ENCODE measurements at places on chromosomes 6 and 20.

DNA sequence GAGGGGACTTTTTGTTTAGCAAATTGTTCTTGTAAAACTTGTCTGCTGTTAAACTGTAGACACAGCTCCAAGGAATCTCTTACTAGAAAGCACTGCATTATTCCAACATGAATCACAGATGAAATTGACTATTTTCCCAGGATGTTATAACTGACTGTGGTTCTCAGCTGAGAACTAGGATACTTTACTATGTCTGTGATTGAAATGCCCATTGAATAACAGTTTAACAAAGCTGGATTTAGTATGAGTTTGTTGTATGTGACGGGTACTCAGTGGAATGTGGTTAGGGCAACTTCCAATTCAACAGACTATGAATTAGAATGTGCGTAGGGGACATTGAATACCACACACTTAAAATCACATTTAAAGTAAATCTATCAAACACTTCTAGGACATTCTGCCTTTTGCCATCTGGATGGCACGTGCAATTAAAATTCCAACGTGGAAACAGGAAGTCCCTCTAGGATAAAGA lies 193.4 kb upstream of the PREP start:
- no peak for DNase-seq

DNA sequence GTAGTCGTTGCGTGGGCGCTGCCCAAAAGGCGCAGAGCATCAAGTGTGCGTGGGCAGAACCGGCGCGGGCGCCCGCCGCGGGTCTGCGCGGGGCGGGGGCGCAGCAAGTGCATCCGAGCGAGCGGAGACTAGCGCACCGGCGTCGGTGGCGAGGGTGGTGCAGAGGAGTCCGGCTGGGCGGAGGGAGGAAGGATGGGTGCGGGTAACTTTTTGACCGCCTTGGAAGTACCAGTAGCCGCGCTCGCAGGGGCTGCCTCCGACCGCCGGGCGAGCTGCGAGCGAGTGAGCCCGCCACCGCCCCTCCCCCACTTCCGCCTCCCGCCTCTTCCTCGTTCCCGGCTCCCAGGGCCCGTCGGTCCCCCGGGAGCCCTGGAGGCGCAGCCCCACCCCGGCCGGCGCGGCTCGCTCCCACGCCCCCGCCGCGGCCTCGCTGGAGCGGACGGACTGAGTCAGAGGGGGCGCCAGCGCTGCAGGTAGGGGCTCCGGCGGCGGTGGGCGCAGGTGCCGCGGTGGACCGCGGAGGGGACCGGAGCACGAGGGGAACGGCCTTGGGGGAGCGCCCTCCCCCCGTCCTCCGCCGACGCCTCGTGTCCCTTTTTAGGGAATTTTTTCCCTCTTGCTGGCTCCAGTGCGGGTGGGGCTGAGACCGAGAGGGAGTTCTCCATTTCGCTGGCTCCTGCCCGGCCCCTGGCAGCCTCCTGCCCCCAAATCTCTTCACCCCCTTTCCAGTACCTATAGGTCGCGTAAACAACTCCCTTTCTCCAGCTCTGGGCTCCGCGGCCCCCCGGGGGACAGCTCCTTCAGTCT lies 1.6 kb upstream of the DBNDD2 start:
- DNase-seq: no peak

- no peak for DNase-seq
Observed at GRCh38 chr20:12409501-12409900, 491.8 kb downstream of the BTBD3 start.

DNA sequence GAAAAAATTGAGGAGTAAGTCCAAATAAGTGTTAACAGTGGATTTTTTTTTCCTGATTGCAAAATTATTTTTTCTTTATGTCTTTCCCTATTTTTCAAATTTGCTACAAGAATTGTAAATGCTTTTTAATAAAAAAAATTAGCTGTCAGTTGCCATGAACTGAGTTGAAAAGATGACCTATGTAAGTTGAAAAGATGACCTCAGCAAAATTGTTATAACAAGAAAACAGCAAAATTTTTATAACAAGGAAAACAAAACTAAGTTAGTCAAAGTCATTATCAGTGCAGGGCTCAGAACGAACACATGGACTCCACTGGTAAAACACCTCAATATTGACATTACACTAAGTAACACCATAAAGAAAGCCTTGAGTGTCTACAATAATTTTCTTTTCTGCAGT lies 207.0 kb upstream of the HDDC2 start:
- no peak for DNase-seq

GRCh38 chr6:1227600-1227934 lies 84.3 kb upstream of the FOXQ1 start:
- no peak for DNase-seq

DNA sequence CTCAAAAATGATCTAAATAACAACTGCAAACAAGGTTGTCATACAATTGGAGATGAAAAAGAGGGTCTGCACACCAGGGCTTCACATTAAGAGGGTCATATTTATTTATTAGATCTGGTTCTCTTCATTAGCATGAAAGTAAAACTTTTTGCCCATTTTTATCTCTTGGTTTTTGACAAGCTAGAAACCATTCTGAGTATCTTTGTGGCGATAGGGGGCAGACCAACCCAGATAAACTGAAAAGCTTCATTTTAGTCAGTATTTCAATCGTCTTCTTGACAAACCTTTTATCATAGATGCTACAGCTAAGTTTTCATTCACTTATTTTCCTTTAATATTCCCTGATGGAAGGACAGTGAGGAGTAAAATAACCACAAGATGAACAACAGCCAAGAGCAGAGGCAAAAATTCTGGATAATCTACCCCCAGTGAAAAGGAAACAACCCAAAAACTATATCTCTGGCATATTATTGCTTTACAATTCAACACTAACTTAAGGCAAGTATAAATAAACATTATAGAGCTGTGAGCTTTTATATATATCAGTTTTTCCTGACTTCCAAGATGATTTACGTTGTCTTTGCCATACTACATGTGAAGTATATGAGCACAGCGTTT lies 45.2 kb downstream of the THEMIS start:
- peak; percentile 22 for DNase-seq

DNA sequence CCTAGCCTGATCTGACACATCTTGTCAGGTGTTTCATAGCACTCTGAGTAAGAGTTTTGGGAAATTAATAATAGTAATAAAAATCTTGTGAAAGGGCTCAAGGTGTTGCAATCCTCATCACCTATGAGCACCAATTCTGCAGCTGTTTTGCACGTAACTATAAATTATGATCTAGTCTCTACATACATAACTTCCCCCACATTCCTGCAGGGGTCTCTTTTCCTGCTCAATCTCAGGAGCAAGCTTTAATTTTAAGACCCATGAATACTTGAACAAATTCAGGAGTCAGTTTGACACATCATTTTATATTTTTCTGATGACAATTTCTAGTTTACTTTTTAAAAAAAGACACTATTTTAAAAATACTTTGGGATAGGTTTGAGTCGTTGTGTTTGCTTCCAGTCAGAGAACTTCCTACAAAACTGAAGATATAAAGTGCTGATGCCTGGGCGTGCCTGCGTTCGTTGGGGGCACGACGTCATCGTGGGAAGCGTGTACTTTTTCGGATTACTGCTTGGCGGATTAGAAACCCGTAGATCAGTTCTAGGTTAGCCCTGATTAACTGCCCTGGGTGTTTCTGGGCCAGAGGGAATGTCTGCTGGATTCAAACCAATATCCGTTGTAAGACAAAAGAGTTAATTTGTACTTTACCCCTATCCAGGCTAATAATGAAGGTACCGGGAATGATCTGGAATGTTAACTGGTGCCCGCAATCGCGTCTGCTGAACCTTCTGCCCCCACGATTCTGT lies 1.0 kb upstream of the E2F3 start:
- peak; percentile 48 for DNase-seq

DNA sequence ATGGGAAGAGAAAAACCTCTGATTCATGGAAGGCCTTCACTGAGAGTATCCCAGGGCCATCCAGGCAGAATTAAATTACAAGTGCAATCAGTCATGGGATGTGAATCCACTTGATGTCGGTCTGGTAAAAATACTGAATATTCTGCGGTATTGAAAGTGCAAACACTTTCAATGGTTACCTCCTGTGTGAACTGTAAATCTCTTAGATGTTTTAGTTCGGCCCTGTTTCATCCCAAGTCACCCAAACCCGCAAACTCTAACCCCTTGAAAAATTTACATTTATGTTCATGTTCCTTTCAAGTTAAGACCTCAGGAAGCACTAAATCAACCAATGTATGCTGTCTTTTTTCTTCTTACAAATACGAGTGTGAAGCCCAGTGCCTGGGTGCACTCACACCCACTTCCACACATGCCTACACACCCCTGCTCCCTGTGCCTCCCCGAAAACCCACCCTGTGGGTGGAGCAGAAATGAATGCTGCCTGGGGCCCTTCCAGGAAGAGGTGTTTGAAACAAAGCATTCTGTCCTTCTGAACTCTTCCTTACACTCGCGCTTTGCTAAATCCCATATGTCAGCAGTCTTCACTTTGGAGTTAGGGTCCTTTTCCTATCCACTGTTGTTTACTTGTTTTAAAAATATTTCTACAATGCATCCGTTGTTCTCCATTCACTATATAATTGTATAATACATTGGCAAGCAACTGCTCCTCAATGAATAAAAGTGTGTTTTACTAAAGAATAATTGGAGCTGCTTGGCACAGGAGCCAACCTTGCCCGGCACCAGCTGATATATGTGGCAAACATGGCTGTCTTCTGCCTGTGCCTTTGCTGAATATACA lies 62.7 kb downstream of the FYN start:
- no peak for DNase-seq

GRCh38 chr6:170152989-170153388 lies 137.9 kb downstream of the DLL1 start:
- no peak for DNase-seq

- no peak for DNase-seq
Observed at GRCh38 chr6:46305236-46305635, 134.5 kb upstream of the ENPP5 start.

DNA sequence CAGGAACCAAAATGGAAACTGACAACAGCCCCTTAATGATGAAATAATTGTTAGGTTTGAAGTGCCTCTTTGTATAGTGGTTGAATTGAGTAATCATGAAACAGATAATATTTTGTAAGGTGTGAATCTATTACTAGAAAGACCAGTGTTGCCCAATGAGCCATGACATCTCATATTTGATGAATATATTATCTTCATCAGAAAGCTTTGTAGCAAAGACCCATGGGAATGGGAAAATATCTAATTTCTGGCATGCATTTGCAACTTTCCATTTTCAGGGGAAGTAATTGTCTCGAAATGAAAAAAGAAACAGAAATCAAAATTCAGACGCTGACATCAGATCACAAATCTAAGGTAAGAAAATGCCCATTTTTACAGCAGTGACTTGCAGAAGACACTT lies 57.3 kb upstream of the LAMP5 start:
- no peak for DNase-seq

DNA sequence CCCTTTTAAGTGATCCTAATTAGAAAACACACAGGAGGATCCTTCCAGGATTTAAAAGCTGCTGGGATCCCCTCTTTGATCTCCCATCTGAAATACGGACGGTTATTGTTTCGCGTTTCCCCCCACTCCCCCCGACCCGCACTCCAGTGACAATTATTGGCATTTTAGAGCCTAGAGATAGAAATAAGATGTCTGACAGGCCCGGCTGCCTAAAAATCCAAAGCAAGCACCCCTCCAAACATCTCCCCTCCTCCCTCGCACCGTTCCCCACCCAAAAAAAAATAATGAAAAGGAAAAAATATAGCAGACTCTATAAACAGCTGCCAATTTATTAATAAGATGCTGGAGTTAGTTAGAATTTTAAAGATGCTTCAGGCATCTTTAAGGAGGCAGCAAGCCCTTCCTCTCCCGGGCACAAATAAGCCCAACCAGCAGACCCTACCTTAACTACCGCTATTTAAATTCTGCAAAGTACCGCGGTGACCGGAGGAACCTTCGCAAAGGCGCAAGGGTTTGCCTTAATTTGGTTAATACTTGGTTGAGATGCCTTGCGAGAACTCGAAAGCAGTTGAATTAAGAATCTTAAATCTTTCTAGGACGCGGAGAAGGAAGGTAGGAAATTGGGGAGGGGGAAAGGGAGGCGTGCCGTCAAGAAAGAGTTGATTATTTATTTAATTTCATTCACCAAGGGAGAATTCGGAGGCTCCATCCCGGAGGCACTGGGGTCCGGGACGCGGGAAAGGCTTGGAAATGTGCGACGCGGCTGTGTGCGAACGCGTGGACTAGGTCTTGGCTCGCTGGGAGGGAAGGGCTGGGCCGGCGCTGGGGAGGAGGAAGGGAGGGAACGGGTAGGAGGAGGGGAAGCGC lies 1.5 kb upstream of the ISM1 start:
- no peak for DNase-seq

DNA sequence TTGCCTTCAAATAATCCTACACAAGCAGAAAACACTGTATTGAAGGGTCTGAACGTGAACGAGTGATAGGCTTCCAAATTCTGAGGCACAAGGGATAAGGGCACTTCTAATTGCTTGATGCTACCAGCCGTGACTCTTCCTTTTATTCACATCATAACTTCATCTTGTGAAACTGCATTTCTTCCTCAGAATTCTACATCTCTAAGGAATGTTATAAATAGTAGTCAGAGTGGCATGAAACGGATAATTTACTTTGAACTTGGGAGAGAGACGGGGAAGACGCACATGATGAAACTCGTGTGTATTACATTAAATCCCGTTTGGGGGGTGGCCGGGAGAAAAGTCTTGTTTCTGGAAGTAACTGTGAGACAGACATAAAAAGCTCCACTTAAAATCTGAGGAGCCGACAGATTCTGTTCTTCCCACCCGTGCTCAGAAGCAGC lies 754 bp downstream of the HDDC2 start:
- DNase-seq: no peak

DNA sequence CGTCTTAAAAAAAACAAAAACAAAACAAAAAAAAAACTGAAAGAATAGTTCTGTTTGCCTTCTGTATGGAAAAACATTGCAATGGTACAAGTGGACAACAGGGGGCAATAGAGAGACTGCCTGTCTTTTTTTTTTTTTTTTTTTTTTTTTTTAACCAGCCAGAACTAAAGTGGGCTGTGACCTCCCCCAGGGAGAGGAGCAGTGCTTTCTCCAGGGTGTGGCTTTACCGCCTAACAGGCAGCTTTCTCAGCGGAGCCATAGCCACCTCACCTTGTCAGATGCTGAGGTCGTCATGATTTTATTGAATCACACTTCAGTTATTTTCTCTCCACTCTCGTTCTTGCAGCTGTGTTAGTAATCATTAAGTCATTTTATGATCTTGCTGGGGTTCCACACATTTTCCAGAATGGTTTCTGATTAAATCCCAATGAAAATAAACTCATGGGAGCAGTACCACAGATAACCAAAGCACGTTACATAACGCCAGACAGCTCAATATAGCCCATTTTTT lies 78.4 kb downstream of the GMPR start:
- DNase-seq: no peak

- DNase-seq: no peak
Observed at GRCh38 chr6:34114695-34115402, 31.0 kb downstream of the GRM4 start.

Data from stimulated activated CD4-positive, alpha-beta T cell treated with anti-CD3 and anti-CD28 coated beads, Interleukin-4, amount 100 ng/mL, for 48 hours (primary cell).